Pancreas (tissue), 10 donors: ENCODE measurements at places on chromosomes 4 and X. TPM values are rescaled to one million over a fixed set of nuclear protein-coding genes. Genes with fewer than 3 reads are reported as not detected.
A peak's percentile ranks its signal among the peaks of the same experiment; 100 is the strongest.

- no peak overlapping the region for H3K27ac ChIP-seq
- H3K27me3 ChIP-seq: no peaks in the 10 kb centered on the region
- no peaks in the 10 kb centered on the region for H3K4me1 ChIP-seq
- no peak for DNase-seq
- no peaks in the 10 kb centered on the region for H3K36me3 ChIP-seq
- no peak overlapping the region for H3K4me3 ChIP-seq
Measured at GRCh38 chr4:80897537-80898303, 132.8 kb upstream of the BMP3 start.

- no peak overlapping the region for H3K4me3 ChIP-seq
- H3K27me3 ChIP-seq: no peaks in the 10 kb centered on the region
- H3K27ac ChIP-seq: no peak overlapping the region
- no peak for DNase-seq
- H3K4me1 ChIP-seq: no peaks in the 10 kb centered on the region
- H3K36me3 ChIP-seq: no peaks in the 10 kb centered on the region
Measured at GRCh38 chr4:186820391-186820891, 96.8 kb upstream of the FAT1 start.

DNA sequence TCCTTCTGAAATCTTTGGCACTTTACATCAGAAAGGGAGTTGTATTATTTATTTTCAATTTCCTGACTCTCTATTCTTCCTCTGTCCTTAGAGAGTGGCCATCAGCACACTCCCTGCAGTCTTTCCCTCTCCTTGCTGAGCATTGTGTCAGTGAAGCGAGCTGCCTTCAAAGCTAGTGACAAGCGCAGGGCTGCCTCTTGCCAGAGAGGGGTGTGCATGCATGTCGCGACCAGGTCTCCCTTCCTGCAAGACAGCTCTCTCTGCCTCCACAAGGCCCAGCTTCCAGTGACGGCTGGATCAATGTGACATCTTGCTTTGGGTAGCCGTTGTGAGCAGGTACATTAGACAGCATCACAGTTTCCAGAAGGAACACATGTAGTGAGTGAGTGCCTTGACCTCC, 810.9 kb upstream of the TENM3 start:
- H3K4me3 ChIP-seq: no peak overlapping the region
- no peak for DNase-seq
- H3K27me3 ChIP-seq: no peaks in the 10 kb centered on the region
- no peak overlapping the region for H3K27ac ChIP-seq
- H3K4me1 ChIP-seq: no peaks in the 10 kb centered on the region
- H3K36me3 ChIP-seq: no peaks in the 10 kb centered on the region

- DNase-seq: no peak
- no peak overlapping the region for H3K27ac ChIP-seq
- no peaks in the 10 kb centered on the region for H3K4me1 ChIP-seq
- H3K27me3 ChIP-seq: no peaks in the 10 kb centered on the region
- no peaks in the 10 kb centered on the region for H3K36me3 ChIP-seq
Measured at GRCh38 chr4:156100651-156101050, 147.0 kb upstream of the CTSO start.

ERAS gene
- not detected for total RNA-seq

GRCh38 chrX:140141444-140142029, 176.2 kb upstream of the CXorf66 start:
- no peaks in the 10 kb centered on the region for H3K27me3 ChIP-seq
- no peak for DNase-seq
- no peaks in the 10 kb centered on the region for H3K4me1 ChIP-seq
- H3K36me3 ChIP-seq: no peaks in the 10 kb centered on the region

DNA sequence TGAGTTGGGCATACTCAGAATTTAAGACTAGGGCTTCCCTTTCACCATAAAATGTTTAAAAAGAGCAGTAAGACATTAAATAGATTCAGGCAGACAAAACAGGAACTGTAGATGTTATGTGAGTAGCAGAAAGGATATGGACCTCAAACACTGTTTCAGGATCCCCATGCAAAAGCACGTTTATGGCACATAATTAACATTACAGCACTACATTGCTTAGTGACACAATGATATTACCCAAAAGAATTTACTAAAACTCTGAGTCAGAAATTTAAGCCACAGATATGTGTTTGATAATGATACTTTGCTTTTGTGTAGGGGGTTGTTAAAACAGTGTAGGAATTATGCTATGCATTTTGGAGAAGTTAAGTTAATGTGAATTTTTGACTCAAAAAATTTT, 266.3 kb downstream of the PDGFC start:
- no peaks in the 10 kb centered on the region for H3K4me1 ChIP-seq
- DNase-seq: no peak
- H3K27ac ChIP-seq: no peak overlapping the region
- no peaks in the 10 kb centered on the region for H3K36me3 ChIP-seq

INTS12 gene
- total RNA-seq: 7.3 TPM

GRCh38 chrX:31232506-31232905, 160.7 kb upstream of the FTHL17 start:
- no peak overlapping the region for H3K27ac ChIP-seq
- no peak for DNase-seq
- H3K4me3 ChIP-seq: no peak overlapping the region
- H3K27me3 ChIP-seq: no peaks in the 10 kb centered on the region
- H3K4me1 ChIP-seq: no peaks in the 10 kb centered on the region
- H3K36me3 ChIP-seq: no peaks in the 10 kb centered on the region

- H3K27me3 ChIP-seq: no peaks in the 10 kb centered on the region
- DNase-seq: no peak
- H3K4me1 ChIP-seq: no peaks in the 10 kb centered on the region
- no peak overlapping the region for H3K27ac ChIP-seq
- H3K4me3 ChIP-seq: no peak overlapping the region
Measured at GRCh38 chr4:93179044-93179443, 649.5 kb upstream of the ATOH1 start.

PALLD gene
- 14.2 TPM for total RNA-seq

DNA sequence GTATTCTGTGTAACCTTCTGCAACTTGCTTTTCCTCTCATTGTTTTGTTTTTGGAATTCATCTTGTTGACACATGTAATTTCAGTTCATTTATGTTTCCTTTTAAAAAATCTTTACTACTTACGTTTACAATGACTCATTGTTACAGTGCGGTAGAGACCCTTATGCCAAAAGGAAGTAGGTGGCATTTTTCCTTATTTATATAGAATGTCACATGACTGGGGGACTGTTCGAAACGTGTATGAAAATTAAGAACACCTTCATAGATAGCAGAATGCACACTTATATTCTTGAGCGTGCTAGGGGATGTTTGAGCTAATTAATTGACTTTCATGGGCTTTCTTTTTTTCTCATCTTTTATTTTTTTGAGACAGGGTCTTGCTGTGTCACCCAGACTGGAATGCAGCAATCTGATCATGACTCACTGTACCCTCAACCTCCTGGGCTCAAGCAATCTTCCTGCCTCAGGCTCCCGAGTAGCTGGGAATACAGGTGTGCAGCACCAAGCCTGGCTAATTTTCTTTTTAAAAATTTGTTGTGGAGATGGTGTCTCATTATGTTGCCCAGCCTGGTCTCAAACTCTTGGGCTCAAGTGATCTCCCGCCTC, 7.3 kb downstream of the REPS2 start:
- H3K27me3 ChIP-seq: no peaks in the 10 kb centered on the region
- DNase-seq: no peak
- H3K36me3 ChIP-seq: no peaks in the 10 kb centered on the region
- H3K4me1 ChIP-seq: no peaks in the 10 kb centered on the region

VCX gene
- 0.16 TPM for total RNA-seq

DNA sequence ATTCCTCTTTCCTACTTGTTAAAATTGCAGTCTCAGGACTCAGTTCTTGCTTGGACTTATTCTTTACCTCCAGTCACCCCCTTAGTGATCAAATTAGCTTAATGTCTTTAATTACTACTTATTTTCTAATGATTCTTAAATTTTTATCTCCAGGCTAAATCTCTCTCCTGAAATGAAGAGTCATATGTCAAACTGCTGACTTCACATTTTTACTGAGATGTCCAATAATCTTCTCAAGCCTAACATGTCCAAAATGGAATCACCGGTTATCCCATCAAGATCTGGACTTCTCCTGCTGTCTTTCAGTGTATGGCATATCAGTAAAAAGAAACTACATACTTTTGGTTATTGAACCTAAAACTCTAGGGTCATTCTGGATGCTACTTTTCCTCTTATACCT, 332.3 kb upstream of the HTR2C start:
- H3K27ac ChIP-seq: no peak overlapping the region
- no peaks in the 10 kb centered on the region for H3K4me1 ChIP-seq
- H3K4me3 ChIP-seq: no peak overlapping the region
- no peak for DNase-seq

EFHC2 gene
- total RNA-seq: 1.9 TPM

BRS3 gene
- 0.14 TPM for total RNA-seq

GRCh38 chrX:74408304-74408703, 13.0 kb upstream of the SLC16A2 start:
- no peak overlapping the region for H3K27ac ChIP-seq
- H3K36me3 ChIP-seq: no peaks in the 10 kb centered on the region
- DNase-seq: no peak
- no peak overlapping the region for H3K4me3 ChIP-seq
- H3K27me3 ChIP-seq: no peaks in the 10 kb centered on the region

DNA sequence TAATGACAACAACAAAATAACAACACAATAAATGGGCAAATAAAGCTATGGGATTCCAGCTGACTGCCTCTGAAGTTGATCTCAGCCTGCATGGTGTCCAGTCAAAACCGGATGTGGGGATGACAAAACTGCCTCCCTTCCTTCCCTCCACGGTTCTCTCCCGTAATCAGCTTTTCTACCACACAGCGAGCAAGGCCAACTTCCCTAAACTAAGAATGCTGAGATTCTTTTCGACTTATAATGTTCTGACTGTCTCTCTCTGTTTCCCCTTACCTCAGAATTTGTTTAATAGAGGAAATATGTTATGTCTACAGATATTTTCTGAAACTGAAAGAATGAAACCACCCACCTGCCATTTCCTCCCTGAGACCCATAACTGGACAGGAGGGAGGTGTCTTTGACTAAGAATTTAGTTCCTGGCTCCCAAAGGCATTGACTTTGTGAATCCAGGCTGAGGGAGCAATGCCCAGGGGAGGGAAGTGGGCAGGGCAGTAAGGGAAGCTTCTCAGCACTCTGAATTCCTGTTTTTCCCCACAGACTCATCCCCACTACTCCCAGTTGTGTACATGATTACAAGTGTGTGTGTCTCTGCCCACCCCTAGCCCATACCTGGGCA, 1.0 kb upstream of the TLR1 start:
- H3K27ac ChIP-seq: peak overlapping the region; percentile 82
- H3K4me1 ChIP-seq: no peaks in the 10 kb centered on the region
- no peaks in the 10 kb centered on the region for H3K27me3 ChIP-seq
- no peak for DNase-seq
- H3K36me3 ChIP-seq: no peaks in the 10 kb centered on the region

GRCh38 chr4:78599931-78600375, 48.4 kb downstream of the ANXA3 start:
- no peak overlapping the region for H3K27ac ChIP-seq
- no peak overlapping the region for H3K4me3 ChIP-seq
- no peaks in the 10 kb centered on the region for H3K4me1 ChIP-seq
- no peaks in the 10 kb centered on the region for H3K27me3 ChIP-seq

GRCh38 chr4:30429813-30430761, 290.1 kb upstream of the PCDH7 start:
- H3K4me1 ChIP-seq: no peaks in the 10 kb centered on the region
- no peaks in the 10 kb centered on the region for H3K36me3 ChIP-seq
- no peaks in the 10 kb centered on the region for H3K27me3 ChIP-seq
- H3K4me3 ChIP-seq: no peak overlapping the region
- DNase-seq: no peak
- H3K27ac ChIP-seq: no peak overlapping the region

CXCL8 gene
- 3.5 TPM for total RNA-seq

DNA sequence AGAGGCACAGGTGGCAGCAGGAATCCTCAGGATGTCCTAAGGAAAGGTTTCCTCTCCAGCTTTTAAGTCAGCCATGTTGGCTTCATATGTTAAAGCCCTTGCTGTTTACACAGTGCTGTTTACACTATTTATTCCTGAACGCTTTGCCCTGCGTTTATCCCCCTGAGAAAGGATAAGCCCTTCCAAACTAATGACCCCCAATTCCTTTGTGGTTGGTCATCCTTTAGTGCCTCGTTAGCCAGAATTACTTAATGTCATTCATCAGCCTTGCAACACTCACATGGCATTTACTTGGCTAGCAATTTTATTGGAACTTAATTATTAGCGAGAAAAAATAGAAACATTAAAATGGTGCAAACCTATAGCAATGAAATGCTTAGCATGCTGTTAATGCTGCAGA, 23.8 kb downstream of the VCX2 start:
- no peak overlapping the region for H3K4me3 ChIP-seq
- H3K36me3 ChIP-seq: no peaks in the 10 kb centered on the region
- DNase-seq: no peak
- no peak overlapping the region for H3K27ac ChIP-seq
- H3K4me1 ChIP-seq: no peaks in the 10 kb centered on the region

DNA sequence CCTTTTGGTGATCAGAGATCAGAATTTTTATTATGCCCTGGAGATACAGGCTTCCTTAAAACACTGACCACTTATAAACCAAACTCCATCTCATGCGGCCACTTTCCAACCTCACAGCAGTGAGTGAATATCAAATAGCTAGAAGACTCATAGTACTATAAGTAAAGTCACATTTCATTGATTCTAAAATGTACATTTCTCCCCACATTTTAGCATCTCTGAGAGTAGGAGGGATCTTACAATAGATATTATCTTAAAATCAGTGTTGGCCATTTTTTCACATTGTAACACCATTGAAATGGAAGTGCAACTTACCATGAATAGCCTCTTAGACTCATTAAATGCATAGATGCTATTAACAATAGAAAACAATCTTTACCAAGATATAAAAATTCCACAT, 17.4 kb downstream of the PCYT1B start:
- no peaks in the 10 kb centered on the region for H3K36me3 ChIP-seq
- no peak for DNase-seq
- no peaks in the 10 kb centered on the region for H3K4me1 ChIP-seq
- no peaks in the 10 kb centered on the region for H3K27me3 ChIP-seq
- no peak overlapping the region for H3K27ac ChIP-seq

DNA sequence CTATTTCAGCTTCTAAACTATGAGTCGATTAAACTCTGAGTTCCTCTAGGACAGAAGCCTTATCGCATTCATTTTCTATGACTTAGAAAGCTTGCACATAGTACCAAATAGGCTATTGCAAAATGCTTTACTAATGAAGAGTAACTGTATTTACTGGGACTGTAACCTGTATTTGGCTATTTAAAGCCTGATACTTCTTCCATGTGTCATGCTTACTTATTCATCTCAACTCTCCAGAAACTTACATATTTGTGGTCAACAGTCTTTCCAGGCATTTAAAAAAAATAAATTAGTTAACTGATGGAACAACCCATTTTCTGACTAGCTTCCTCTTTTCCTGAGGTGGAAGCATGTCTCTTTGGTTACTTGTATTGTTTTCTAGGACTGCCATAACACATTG, 467.9 kb downstream of the PCDH11X start:
- H3K4me3 ChIP-seq: no peak overlapping the region
- DNase-seq: no peak
- no peaks in the 10 kb centered on the region for H3K36me3 ChIP-seq
- peaks cover 3% of the 10 kb centered on the region for H3K27me3 ChIP-seq
- no peak overlapping the region for H3K27ac ChIP-seq
